ENCODE measurements at places on chromosomes 12 and 14.

DNA sequence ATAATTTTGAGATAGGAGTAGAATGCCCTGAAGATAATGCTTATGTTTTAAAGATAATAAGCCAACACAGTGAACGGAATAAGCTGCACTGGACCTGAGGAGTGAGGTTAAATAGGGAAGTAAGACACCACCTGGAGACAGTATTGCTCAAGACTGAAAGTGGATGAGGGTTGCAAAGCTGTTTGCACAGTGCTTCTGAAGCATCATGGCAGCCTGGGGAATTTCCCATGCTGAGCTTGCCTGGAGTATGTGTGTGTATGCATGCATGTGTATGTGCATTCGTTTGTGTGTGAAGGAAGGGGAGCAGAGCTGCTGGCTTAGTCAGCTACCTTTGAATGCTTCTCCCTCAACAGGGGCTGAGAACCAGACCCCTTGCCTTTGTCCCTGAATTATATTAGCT, 35.8 kb downstream of the BHLHE41 start:
- DNase-seq = no peak

- DNase-seq = no peak
Measured at GRCh38 chr12:27521066-27521465, 2.9 kb upstream of the PPFIBP1 start.

DNA sequence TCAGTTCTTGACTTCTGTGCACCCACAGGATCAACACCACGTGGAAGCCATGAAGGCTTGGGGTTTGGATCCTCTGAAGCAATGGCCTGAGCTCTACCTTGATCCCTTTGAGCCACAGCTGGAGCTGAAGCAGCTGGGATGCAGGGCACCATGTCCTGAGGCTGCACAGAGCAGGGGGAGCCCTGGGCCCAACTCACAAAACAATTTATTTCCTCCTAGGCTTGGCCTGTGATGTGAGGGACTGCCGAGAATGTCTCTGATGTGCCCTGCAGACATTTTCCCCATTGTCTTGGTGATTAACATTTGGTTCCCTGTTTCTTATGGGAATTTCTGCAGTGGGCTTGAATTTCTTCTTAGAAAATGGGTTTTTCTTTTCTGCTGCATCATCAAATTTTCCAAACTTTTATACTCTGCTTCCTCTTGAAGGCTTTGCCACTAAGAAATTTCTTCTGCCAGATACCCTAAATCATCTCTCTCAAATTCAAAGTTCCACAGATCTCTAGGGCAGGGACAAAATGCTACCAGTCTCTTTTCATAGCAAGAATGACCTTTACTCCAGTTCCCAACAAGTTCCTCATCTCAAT, 288.2 kb downstream of the CCDC59 start:
- DNase-seq = no peak

DNA sequence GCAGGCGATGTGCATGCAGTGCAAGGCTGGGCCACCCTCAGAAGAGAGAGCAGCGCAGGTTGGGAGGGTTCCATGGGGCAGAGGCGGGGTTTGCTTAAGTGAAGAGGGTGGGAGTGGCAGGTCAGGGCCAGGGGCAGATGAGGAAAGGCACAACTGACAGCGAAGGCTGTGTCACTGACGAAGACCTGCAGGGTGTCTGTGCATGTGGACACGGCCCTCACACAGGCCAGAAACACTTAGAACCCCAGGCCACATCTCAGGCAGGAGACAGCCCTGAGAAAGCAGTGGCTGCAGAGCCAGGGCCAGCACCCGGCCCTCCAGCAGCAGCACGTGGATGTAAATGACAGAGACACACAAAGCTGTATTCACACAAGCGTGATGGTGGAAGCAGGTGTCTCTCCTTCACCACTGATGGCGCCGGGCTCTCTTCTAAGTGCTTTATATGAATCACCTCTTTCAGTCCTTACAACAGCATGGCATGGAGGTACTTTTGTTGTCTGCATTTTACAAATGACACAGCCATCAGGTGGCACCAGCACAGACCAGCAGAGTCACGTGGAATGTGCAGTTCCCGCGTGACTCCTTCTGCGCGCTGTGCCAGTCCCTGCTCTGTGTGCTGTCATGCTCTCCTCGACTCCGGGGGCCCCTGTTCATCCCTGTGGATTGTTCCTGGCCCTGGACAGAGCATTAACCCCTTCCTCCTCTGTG, 54.6 kb downstream of the TSPAN11 start:
- DNase-seq = no peak

DNA sequence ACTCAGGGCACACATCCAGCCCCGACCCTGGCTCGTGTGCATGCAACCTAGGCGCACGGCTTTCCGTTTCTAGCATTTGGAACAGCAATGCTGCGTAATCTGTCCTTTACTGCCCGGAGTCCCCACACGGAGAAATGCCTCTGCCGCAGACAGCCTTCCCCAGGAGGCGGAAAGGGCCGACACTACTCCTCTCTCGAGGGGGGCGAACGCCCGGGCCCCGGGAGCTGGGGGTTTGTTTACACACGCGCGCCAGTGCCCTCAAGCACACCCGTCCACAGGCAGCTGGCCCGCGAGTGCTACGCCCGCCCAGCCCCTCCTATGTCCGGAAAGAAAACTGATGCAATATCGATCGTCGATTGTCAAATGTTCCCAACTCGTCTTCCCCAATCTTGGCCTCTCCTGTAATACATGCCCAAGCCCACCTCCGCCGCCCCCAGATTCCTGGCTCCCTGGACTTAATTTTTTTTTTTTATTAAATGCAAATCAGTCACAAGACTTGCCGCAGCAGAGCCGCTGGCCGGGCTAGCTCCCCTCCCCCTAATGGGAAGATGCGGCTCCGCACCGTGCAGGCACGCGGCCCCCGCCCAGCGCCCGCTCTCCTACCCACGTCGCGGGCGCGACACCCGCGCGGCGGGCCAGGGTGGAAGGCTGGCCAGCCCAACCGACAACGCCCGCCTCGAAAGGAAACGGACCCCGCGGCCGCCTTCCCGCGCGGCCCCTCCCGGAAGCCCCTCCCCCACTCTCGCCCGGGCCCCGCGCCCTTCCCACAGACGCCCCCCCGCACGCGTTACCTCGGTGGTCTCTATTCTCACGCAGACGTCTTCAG, 642 bp downstream of the SLC38A2 start:
- peak; percentile 25 for DNase-seq

DNA sequence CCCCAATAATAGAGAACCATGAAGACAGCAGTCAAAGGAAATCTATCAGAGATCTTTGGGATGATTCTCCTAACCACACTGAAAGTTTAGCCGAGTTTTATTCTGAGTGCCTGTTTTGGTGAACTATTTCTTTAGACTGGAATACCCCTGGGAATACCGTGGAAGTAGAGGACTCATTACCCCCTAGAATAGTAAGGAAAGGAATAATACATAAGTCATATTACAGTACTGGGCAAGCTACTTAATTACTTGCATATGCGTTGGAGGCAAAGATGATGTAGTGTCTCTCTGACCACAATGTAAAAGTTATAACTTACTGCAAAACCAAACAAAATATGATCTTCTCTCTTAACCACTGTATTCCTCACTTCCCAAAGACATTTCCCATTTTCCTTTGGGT, 25.5 kb downstream of the ZC2HC1C start:
- no peak for DNase-seq

GRCh38 chr12:18887368-18887767, 149.4 kb downstream of the CAPZA3 start:
- no peak for DNase-seq

- no peak for DNase-seq
Measured at GRCh38 chr12:76860256-76860655, 18.6 kb downstream of the CSRP2 start.

DNA sequence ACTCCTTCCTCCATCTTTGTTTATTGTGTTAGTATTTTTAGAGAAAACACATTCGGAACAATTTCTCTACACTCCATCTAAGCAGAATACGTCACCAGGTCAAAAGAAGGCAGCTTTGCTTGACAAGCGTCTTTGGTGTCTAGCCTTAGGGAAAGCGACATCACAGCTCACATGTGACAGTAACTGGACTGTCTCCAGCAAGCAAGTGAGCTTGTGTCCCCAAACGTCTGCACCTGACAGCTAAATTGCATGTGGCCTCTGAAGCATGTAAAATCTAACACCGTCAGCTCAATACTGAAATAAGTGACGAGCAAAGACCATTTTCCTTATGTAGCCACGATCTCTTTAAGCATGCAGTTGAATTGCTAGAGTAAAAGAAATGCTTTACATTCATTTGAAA, 509.8 kb downstream of the GLT1D1 start:
- no peak for DNase-seq

DNA sequence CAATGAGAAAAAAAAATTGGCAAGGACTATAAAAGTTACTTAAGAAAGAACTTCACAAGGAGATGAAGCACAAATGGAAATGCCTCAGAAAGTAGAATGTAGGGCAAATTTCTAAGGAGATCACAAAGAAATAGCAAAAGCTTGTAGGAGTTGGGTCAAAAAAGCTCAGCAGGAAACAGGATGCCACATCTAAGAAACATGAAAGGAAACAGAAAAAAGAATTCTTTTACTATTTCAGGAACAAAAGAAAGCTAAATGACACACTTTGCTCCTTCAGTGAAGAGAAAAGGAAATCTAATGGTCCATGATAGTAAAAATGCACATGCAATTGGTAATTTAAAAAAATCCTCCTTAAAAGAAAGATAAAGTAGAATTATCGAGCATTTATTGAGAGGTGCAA, 452.1 kb upstream of the GARIN6 start:
- no peak for DNase-seq

- no peak for DNase-seq
Measured at GRCh38 chr14:83706231-83706954, 1823.6 kb upstream of the FLRT2 start.

GRCh38 chr14:75540479-75540851, 18.2 kb downstream of the BATF start:
- no peak for DNase-seq

DNA sequence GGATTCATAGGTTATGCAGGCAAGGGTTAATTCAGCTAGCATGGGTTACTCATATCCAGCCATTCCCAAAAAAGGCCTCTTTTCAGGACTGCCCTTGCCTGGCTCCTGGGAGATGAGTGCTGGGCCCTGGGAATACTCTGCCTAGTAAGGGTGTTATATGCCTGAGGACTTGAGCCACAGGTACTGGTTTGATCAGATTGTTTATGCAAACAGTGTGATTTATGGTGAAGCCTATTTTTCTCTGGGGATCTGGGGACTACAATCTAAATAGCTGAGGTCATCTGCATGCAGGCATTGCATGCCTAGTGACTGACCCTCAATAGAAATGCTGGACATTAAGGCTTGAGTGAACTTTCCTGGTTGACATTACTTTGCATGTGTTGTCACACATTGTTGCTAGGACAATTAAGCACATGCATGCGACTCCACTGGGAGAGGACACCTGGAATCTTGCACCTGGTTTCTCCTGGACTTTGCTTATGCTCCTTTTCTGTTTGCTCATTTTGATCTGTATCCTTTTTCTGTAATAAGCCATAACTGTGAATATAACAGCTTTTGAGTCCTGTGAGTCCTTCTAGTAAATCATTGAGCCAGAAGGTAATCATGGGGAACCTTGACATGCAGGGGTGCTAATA, 73.0 kb downstream of the RAD51B start:
- no peak for DNase-seq

GRCh38 chr12:123813349-123813748, 51.2 kb downstream of the DNAH10 start:
- DNase-seq = no peak

DNA sequence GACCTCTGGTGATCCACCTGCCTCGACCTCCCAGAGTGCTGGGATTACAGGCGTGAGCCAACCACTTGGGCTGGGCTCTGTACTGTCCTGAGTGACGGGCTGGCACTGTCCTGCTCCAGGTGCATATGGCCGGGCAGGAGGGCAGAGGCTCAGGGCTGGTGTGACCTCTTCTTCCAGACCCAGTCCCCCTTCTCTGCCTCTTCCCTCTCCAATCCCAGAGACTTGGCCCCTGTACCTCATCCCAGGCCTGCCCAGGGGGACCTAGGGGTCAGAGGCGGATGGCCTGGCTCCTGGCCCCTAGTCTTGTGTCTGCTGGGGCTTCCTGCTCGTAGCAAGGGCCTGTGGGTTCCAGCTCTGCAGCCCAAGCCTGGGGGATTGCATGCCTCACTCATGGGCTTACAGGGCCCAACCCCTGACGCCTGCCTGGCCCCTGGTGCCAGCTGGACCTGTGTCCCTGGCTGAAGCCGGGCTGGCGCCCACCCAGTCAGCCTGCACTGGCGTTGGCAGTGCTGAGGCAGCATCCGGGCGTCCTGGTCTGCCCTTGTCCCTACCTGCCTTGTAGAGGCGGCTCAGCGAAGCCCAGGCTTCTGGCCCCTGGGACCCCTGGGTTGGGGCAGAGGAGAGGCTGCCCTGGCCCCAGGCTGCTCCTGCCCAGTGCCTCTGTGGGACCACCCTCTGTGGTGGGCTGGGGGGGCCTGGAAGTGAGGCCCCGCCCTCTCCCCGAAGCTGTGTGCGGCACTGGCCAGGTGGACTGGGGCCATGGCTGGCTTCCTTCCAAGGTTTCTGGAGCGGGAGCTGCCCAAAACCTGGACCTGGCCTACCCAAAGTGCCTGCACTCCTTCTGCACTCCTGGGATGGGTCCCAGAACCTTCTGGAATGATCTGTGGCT, 4.3 kb downstream of the TEDC1 start:
- DNase-seq = no peak

GRCh38 chr14:98913967-98914650, 357.9 kb downstream of the BCL11B start:
- DNase-seq = no peak

- no peak for DNase-seq
Measured at GRCh38 chr14:79254069-79254775, 957.1 kb downstream of the DIO2 start.

- DNase-seq = no peak
Measured at GRCh38 chr12:124091835-124092234, 118.8 kb downstream of the ZNF664 start.

- DNase-seq = no peak
Measured at GRCh38 chr12:51898506-51898905, 8.8 kb upstream of the ACVRL1 start.

DNA sequence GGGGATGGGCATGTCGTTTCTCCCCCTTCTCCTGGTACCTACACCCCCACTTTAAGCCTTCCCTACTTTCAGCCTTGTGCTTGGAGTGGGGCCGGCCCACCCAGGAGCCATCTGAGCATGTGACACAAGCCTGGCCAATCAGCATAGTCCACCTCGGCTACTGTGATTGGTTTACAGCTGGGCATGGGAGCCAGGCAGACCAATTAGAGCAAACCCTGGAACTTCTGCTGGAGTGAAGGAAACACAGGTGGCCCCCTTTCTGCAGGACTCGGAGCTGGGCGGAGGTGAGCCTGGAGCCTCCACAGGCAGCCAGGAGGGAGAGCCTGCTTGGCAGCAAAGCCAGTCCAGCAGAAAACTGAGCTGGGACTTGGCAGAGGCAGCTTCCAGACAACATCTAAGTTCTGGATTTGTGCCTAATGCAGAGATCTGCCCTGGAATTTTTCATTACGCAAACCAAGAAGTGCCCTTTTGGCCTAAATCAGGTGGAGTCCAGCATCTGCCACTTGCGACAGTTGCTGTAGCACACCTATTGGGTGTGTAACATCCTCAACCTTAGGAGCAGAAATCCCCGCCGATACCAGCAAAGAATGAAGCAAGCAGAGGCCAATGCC, 59.5 kb downstream of the SCARB1 start:
- DNase-seq = peak; percentile 17

DNA sequence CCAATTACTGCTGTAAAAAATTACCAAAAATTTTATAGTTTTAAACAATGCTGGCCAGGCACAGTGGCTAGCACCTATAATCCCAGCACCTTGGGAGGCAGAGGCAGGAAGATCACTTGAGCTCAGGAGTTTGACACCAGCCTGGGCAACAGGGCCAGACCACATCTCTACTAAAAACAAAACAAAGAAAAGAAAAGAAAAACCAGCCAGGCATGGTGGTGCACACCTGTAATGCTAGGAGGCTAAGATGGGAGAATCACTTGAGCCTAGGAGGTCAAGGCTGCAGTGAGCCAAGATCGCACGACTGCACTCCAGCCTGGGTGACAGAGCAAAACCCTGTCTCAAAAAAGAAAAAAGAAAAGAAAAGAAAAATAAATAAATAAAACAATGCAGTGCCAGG, 54.0 kb upstream of the ARID2 start:
- no peak for DNase-seq
